H7 (cell line): ENCODE measurements at places on chromosomes 6 and 20.

DNA sequence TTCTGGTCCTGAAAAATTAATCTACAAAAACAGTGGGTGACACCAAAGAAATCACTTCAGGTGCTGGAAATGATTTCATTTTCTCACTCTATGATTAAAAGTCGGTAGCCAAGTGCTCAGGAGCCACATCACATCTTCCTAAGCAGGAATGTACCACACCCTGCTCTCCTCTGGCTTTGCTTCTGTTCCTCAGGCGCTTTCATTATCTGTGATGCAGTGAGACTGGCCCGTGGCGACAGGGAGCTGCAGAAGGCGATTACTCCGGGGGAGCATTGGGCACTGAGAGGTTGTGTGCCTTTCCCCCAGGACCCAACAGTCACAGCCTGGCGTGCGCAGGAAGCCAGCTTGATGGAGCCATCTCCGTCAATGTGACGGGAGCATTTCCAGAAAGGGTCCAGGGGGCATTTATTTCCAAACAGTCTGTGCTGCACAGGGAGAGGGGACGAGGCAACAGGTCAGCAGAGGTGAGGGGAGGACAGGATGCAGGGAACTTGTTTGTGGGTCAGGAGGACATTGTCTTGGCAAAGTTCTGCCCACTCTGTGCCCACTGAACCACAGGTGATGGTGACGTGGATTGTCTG lies 5.6 kb upstream of the ZNF831 start:
- DNase-seq = no peak

DNA sequence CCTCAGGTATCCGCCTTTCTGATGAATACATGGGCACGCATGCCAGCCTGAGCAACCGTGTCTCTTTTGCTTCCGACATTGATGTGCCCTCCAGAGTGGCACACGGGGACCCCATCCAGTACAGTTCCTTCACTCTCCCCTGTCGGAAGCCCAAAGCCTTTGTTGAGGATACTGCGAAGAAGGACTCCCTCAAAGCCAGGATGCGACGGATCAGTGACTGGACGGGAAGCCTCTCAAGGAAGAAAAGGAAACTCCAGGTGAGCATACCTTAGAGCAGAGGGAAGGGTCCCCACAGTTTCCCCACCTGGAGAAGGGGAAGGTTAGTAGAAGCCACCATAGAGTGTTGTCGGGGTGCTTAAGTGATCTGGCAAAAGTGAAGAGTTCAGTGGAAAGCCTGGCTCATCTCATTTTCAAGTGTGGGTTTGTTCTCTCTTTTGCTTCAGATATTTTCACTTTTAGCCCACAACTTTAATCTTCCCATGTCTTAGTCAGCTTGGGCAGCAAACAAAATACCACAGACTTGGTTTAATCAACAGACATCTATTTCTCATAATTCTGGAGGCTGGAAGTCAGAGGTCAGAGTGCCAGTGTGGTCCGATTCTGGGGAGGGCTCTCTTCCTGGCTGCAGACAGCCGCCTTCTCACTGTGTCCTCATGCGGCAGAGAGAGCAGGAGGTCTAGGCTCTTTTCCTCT lies 133.5 kb upstream of the CLDN20 start:
- DNase-seq = no peak

GRCh38 chr6:155185544-155185943 lies 78.3 kb upstream of the CLDN20 start:
- DNase-seq = peak; percentile 69

DNA sequence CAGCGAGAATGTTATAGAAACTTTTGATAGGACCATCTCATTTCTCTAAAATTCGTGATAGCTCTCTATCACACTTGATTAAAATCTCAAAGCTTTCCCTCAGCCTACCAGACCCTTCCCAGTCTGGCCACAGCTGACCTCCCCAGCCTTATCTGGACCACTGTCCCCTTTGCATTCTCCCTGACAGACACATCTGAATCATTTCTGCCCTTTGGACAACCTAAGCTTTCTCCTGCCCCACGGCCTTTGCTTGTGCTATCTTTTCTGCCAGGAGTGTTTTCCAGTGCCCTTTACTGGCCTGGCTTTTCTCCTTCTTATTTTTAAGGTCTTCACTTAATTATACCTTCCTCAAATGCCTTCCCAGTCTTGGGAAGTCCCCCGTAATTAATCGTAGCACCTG lies 136.0 kb upstream of the RNF24 start:
- no peak for DNase-seq

DNA sequence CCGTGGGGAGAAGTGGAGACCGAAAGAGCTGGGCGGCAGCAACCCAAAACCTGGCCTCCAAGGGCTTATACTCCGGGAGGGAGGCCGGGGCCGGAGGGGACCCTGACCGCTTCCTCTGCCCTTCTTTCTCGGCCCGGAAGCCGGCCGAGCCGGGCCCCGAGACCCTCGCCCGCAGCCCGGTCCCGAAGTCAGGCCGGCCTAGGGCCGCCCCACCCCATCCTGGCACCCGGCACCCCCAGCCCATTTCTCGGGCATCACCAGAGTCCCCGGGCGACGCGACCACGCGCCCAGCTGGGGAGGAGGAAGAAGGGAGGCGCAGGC lies 572 bp upstream of the ZDHHC14 start:
- DNase-seq = peak; percentile 84

DNA sequence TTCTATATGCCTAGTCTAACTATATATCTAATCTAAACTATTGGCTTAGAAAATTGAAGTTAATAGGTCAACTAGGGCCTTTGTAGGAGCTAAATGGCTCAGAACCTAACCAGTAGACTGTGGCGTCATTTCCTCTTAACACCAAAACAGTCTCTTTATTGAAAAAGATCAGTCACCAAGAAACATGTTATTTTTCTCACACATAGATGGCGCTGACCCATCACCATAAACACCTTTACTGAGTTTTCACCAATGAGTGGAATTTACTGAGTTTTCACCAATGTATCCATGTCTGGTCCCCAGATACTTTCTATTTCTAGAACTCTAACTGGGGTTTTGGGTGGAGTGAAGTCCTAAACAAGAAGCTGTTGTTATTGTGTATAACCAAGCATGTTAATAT lies 636.0 kb downstream of the BCKDHB start:
- DNase-seq = no peak

DNA sequence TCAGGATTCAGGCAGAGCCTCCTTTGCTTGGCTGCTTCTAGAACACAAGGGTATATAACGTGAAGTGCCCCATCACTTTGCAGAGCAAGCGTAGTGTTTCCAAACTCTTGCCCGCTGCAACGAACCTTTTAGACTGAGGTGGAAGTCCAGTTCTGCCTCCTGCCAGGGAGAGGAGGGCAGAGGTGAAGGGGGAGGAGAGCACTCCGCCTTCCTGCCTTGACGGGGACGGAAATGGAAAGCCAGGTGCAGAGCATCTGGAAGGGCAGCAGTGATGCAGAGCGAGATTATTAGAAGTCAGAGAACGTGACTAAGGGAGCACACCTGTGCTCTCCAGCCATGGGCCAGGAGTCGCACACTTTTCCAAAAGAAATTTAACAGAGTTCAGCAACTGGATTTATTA lies 63.4 kb downstream of the RREB1 start:
- no peak for DNase-seq

- DNase-seq = no peak
Measured at GRCh38 chr6:14671261-14671681, 553.7 kb downstream of the CD83 start.

- DNase-seq = peak; percentile 23
Measured at GRCh38 chr6:35092362-35093117, 48.6 kb downstream of the TCP11 start.

DNA sequence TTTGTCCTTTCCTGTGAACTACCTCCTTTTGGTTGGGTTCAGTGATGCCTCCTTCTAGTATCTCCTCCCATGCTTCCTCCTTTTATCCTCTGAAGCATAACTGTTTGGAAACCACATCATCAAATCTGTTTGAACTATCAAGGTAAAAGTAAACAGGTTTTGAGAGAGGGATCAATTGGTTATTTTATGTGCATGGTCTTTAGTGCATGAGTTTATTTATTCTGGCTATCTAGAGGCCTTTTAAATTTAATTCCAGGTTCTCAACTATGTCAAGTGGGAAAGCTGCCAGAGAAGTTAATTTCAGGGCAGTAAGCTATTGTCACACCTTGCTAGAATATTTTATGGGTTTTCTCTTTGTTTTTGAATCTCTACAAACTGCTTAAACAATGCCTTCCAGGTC lies 54.1 kb downstream of the WASF1 start:
- no peak for DNase-seq

- no peak for DNase-seq
Measured at GRCh38 chr6:37116326-37116725, 53.6 kb upstream of the PIM1 start.

GRCh38 chr20:5890773-5891441 lies 59.4 kb downstream of the TRMT6 start:
- no peak for DNase-seq

GRCh38 chr20:37999526-38000263 lies 33.6 kb downstream of the TTI1 start:
- no peak for DNase-seq

- DNase-seq = no peak
Measured at GRCh38 chr6:13472976-13473767, 14.2 kb downstream of the GFOD1 start.

GRCh38 chr6:154399097-154399496 lies 42.5 kb upstream of the IPCEF1 start:
- DNase-seq = no peak
